ENCODE measurements at places on chromosomes 7 and 10.

- no peak for DNase-seq
Observed at GRCh38 chr7:93140582-93141191, 7.5 kb downstream of the SAMD9L start.

DNA sequence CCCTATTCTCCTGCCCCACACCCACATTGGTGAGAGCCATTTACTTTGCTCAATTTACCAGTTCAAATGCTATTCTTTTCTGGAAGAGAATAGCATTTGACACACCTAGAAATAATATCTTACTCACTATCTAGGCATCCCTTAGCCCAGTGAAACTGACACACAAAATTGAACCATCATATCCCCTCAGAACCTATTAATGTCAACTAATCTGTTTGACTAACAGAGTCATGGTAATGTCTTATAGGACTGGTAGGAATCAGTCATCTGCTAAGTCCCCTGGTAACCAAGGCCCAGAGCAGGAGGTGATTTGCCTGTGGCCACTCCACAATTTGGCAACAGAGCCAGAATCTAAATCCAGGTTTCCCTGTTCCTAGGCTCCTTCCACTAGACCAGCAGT lies 63.3 kb downstream of the PPP1R3C start:
- no peak for DNase-seq

GRCh38 chr7:123871998-123872867 lies 27.3 kb downstream of the HYAL4 start:
- peak; percentile 43 for DNase-seq

DNA sequence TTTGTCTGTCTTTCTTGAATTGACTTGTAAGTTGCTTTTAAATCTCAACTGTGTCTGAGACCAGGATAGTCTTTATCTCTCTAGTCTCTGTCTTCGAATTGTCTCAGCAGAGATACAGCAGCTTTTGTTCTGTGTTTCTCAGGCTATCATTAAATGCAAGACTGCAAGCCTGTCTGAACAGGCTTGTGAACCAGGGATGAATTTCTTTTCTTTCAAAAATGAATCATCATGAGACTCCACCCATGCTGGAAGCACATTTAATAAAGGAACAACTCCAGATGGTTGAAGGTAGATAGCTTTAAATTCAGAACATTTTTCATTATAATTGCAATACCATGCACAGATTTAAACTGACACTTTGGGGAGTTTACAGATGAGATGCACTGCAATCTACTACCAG lies 155.9 kb downstream of the SEC23IP start:
- DNase-seq: no peak

- DNase-seq: peak; percentile 78
Observed at GRCh38 chr10:132448248-132448731, 51.3 kb downstream of the PWWP2B start.

DNA sequence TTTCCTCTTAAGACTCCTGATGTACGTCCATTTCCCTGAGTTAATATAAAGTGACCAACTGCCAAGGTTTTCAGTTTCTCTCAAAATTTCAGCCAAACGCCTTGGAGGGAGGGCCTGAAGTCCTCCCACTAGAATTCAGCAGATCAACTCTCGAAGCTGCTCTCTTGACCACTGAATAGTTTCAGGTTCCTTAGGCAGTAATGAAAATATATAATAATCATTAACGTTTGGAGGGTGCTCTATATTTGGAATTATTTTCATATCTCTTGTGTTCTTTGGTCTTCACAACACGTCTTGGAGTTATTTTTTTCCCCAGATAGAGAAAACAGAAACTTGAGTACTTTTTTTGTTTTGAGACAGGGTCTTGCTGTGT lies 123.6 kb upstream of the SFMBT2 start:
- no peak for DNase-seq

GRCh38 chr10:102299873-102300272 lies 54.5 kb downstream of the GBF1 start:
- DNase-seq: no peak

- no peak for DNase-seq
Observed at GRCh38 chr7:102845346-102845745, 67.5 kb upstream of the LRRC17 start.

DNA sequence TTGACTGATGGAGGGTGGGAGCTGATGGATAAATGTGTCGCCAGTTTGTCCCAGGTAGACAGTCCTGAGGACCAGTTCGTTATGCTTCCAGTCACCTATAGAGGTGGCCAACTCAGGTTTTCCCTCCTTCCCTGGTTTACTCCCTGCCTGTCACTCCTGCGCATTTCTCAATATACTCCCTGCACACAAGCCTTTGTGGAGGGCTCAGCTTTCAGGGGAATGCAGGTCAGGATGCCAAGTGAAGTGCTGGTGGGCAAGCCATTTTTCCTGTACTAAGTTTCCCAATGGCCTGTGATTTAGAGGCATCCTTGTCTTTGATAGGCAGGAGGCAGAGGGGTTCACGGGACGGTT lies 473.5 kb upstream of the ZMIZ1 start:
- DNase-seq: no peak

DNA sequence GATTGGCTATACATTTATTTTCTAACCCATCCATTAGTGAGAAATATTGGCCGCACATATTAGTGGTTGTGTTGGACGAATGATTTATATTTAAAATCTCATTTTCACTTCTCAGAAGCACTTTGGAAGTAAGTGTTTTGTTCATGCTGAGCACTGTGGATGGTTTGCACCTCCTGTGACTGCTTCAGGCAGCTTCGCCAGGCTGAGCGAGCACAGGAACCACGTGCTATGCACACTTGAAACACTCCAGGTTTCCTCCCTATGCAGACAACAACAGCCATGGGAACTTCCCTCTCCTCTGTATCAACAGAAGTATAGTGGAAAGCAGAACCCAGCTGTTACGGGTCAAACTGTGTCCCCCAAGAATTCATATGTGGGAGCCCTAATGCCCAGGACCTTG lies 67.3 kb upstream of the WDR11 start:
- DNase-seq: no peak

DNA sequence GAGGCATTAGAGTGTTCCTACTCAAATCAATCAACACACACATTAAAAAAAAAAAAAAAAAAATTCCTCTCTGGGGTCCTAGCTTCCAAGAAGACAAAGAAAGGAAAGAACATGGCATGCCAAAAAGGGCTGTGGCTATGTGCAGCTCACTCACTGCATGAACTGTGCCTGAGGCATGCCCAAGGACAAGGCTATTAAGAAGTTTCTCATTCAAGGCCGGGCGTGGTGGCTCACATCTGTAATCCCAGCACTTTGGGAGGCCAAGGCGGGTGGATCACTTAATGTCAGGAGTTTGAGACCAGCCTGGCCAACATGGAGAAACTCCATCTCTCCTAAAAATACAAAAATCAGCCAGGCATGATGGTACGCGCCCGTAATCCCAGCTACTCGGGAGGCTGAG lies 41.9 kb upstream of the PPP3CB start:
- no peak for DNase-seq

DNA sequence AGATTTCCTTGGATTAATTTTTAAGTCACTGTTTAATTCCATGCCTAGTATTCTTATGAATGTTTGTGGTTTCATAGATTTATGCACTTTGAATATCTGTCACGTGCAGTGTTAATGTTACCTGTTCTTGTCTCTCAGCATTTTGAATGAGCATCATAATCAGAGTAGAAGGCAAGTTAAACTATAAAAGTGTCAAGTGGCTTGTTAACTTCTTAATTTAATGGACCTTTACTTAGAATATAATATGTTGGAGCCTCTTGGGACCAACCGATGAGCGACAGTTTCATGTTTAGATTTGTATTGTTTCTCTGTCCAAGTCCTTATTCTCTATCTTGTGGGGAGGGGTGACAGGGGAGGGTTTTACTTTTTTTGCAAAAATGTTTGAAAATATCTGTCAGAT lies 50.6 kb upstream of the MTURN start:
- no peak for DNase-seq

DNA sequence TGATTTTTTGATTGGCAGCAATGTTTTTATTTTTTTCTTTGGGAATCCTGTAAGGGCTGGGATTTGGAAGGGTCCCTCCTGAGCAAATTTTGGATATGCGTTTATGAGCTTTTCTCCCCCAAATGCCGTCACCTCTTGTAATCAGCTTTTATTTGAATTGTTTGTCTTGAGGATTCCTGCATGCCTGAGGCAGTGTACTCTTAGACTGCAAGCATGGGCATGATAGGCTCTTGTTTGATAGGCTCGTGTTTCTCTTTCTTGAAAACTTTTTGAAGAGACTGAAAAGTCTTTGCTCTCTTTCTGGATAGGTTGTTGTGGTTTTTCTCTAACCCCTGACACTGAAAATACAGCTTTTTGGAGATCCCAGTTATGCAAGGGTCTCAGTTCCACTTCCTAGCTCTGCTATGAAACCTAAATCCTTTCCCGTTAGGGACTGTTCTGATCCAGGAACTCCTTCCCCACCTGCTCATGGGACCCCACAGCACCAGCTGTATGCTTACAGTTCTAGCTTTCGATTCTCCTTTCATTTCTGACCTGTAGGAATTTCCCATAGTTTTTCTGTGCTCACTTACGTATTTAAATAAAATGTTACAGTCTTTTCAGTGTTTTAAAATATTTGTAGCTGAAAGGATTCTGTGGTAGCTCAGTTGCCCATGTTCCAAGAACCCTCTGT lies 17.2 kb downstream of the TSPAN13 start:
- no peak for DNase-seq

- no peak for DNase-seq
Observed at GRCh38 chr7:31022726-31023125, 29.4 kb upstream of the ADCYAP1R1 start.

DNA sequence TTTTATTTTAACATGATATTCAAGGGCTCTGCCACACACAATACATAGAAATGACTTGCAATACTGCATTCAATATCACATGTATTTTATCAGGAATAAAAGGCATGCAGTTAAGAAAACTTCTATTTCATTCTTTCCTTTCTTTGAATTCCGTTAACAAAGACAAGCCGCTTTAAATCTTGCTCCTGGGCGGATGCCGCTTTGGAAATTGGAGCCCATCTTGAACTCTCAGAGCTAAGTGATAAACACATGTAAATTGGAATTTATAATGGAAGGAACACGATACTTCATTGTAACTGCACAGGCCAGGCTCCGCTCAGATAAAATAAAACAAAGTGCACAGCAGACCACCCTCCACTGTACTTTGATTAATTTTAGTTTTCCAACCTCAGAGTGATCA lies 774.5 kb upstream of the COBL start:
- no peak for DNase-seq

DNA sequence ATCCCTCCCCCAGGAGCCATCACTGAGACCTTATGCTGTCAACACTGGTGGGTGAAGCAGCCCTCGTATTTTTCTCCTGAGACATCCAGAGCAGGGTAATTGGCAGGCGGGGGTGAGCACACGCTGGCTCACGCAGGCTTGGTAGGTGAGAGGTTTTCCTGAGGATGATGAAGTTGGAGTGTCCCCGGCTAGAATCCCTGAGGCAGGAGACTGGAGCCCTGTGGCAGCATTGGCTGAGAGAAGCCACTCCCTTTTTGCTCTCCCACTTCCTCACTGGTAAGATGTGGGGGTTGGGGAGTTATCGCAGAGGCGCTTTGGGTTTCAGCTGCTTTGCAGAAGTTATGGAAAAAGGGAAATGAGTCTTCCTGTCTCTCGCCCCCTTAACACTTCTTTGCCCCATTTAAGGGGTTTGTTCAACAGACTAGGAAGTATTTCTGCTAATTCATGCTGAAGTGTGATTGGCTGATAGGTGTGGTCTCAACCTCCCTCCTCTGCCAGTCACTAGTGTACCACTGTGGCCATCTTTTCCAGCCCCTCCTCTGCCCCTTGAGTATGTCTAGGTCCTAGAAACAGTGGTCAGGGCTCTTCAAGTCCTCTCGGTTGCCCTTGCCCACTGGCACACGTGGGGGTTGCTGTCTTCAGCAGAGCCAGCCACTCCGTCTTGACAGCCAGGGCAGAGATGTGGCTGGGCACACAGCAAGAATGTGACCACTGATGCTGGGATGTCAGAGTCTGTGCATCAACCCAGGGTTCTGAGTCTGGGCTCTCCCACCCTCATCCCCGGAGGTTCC lies 5.7 kb downstream of the ARPC1B start:
- peak; percentile 76 for DNase-seq

GRCh38 chr10:105714728-105715127 lies 1073.6 kb downstream of the SORCS3 start:
- no peak for DNase-seq

DNA sequence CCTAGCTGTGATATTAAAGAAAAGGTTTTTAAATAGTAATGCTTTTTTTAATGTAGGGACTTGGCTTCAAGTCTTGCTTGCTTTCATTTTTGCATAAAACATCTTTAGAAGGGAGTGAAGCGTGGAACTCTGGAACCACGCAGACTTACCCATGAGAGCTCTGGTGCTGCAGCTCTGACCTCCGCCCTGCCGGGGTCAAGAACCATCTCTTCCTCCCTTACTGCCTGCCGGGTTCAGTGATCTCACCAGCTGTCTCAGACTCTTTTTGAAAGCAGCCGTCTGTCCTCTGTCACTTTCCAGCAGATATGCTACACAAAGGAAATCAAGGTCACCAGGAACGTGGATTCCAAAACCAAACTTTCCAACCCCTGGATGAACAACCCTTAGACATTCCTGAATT lies 353.8 kb downstream of the GPR37 start:
- no peak for DNase-seq

GRCh38 chr10:33093362-33093761 lies 135.3 kb upstream of the ITGB1 start:
- DNase-seq: no peak

DNA sequence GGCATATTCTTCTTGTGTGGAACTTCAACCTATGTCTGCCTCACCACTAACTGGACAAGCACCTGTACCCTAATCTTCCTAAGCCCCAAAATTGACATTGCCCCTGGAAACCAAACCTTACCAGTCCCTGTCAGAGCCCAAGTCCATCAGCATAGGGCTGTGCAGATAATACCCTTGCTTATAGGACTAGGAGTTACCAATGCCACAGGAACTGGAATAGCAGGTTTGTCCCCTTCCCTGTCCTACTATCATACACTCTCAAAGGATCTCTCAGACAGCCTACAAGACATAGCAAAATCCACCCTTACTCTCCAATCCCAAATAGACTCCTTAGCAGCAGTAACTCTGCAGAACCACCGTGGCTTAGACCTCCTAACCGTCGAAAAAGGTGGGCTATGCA lies 19.8 kb downstream of the ZNF107 start:
- DNase-seq: no peak

DNA sequence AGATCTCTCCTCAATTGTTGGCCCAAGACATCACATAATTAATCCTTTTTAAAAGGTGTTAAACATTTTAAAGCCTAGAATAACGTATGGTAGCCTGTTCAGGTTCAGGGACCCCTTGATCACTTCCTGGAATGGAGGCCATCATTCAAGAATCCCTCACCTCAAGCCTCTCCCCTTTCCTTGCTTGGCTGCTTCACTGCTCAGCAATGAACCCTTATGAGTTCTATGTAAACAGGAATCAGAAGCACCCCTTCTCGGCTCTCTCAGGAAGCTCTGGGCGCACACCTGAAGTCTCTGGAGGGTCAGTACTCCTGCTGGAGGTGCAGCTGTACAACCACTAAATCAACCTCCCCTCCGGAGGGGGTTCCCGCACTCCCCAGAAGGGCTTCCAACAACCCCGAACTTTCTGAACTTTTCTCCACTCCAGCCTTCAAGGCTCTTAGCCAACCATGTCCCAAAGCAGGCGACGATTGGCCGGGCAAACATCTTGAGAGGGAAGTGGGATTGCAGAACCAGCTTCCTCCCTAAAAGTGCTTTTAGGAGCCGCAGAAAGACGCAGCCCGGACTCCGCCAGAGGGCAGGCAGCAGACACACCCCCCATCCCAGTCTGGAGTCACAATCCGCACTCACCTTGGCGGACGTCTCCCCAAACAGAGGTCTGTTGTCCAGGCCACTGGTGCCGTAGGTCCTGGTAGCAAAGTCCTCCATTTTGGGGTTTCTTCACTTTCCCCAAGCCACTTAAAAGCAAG lies 562 bp downstream of the TMEM243 start:
- DNase-seq: peak; percentile 42
